ENCODE measurements at places on chromosomes 7 and 10. TPM values are rescaled to one million over a fixed set of nuclear protein-coding genes. Genes with fewer than 3 reads are reported as not detected.

Gene ZDHHC4
- 64.6 TPM for total RNA-seq

GRCh38 chr10:30422981-30423654, 10.9 kb upstream of the MAP3K8 start:
- peak overlapping the region; percentile 57 for H3K27ac ChIP-seq
- no peak overlapping the region for H3K4me3 ChIP-seq
- H3K27me3 ChIP-seq = no peaks in the 10 kb centered on the region
- DNase-seq = no peak

Gene CFAP70
- total RNA-seq = 4.7 TPM

GRCh38 chr7:123282181-123282580, 82.4 kb upstream of the SLC13A1 start:
- H3K4me3 ChIP-seq = no peak overlapping the region
- H3K36me3 ChIP-seq = no peaks in the 10 kb centered on the region
- no peaks in the 10 kb centered on the region for H3K4me1 ChIP-seq
- H3K27ac ChIP-seq = no peak overlapping the region
- DNase-seq = no peak

- H3K4me1 ChIP-seq = no peaks in the 10 kb centered on the region
- H3K36me3 ChIP-seq = no peaks in the 10 kb centered on the region
- H3K4me3 ChIP-seq = no peak overlapping the region
- H3K27me3 ChIP-seq = no peaks in the 10 kb centered on the region
Measured at GRCh38 chr7:82972135-82972534, 190.5 kb downstream of the PCLO start.

Gene LRIT1
- not detected for total RNA-seq

DNA sequence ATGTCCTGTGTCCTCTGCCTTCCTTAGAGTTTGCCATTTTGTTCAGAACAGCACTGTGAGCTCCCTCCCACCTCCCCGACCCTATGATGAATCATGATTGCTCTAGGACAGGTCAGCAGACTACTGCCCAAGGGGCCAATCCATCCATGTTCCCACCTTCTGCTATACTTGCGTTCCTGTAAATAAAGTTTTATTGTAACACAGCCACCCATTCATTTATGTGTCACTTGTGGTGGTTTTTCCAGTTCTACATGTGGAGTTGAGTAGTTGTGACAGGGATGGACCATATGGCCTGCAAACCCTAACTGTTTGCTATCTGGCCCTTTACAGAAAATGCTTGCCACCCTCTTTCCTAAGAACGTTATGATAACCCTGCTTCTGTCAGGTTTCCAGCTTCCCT, 387.8 kb downstream of the SDK1 start:
- no peak overlapping the region for H3K4me3 ChIP-seq
- H3K36me3 ChIP-seq = no peaks in the 10 kb centered on the region
- no peaks in the 10 kb centered on the region for H3K4me1 ChIP-seq

GRCh38 chr10:30728127-30728526, 98.6 kb upstream of the LYZL2 start:
- no peaks in the 10 kb centered on the region for H3K27me3 ChIP-seq
- no peak overlapping the region for H3K4me3 ChIP-seq
- peaks cover 12% of the 10 kb centered on the region for H3K4me1 ChIP-seq
- no peak overlapping the region for H3K27ac ChIP-seq
- no peak for DNase-seq

GRCh38 chr10:17488848-17489247, 34.5 kb upstream of the ST8SIA6 start:
- H3K4me3 ChIP-seq = no peak overlapping the region
- no peak overlapping the region for H3K27ac ChIP-seq
- H3K4me1 ChIP-seq = no peaks in the 10 kb centered on the region
- no peaks in the 10 kb centered on the region for H3K36me3 ChIP-seq

DNA sequence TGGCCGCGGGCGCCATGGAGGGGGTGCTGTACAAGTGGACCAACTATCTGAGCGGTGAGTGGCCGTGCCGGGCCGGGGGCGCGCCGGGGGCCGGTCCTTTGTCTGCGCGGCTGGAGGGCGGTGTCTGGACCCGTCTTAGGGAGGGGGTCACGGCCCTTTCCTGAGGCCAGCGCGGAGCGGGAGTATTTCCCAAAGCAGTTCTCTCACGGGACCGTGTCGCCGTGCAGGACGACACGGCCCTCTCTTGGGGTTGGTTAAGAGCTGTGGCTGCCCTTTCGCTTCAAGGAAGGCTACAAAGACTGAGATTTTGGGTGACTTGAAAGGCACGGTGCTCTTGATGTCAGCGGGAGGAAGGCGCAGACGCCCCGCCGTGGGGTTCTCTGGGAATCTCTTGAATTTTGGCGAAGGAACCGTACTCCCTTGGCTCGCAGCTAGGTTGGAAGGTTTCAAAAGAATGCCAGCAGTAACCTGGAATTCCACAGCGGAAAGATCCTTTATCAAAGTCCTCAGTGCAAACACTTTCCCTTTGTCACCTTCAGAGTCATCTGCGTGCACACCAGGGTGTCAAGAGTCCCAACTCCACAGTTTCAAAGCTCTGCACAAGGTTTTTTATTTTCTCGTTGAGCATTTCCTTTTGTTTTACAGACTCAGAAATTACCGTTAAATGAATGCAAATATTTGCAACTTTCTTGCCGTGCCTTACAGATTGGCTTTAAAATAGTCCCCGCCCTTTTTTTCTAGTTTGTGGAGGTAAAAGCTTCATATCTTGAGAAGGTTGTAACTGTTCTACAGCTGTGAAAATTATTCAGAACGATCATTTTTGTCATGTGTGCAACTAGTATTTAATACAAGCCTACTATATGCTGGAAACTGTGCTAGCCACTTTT, 780 bp downstream of the PLEKHA8 start:
- H3K4me3 ChIP-seq = peak overlapping the region; percentile 87
- no peaks in the 10 kb centered on the region for H3K4me1 ChIP-seq
- no peak for DNase-seq
- peak overlapping the region; percentile 89 for H3K27ac ChIP-seq

DNA sequence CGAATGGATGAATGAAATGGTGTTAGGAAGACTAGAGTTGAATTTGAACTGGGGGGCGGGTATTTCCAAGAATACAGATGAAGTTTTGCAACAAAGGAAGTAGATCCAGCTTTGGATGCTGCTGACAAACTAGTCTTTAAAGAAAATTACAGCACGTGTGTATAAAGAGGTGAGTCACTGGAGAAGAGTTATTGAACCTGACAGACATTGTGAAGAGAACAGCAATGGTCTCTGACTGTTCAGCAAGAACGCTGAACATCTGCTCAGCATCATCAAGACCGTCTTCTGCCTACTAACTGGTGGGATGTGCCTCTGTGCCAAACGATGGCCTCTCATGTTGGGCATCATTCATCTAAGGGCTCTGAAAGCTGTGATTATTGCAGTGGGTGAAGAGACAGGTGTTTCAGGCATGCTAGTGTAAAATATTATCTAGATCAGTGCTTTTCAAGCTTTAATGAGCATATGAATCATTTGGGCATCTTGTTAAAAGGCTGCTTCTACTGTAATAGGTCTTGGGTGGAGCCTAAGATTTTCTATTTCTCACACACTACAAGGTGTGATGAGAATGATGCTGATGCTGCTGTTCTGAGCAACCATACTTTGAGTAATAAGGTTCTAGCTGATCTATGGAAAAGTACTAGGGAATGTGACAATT, 291.3 kb downstream of the PTEN start:
- H3K4me1 ChIP-seq = no peaks in the 10 kb centered on the region
- H3K27me3 ChIP-seq = no peaks in the 10 kb centered on the region
- DNase-seq = no peak
- H3K36me3 ChIP-seq = no peaks in the 10 kb centered on the region

DNA sequence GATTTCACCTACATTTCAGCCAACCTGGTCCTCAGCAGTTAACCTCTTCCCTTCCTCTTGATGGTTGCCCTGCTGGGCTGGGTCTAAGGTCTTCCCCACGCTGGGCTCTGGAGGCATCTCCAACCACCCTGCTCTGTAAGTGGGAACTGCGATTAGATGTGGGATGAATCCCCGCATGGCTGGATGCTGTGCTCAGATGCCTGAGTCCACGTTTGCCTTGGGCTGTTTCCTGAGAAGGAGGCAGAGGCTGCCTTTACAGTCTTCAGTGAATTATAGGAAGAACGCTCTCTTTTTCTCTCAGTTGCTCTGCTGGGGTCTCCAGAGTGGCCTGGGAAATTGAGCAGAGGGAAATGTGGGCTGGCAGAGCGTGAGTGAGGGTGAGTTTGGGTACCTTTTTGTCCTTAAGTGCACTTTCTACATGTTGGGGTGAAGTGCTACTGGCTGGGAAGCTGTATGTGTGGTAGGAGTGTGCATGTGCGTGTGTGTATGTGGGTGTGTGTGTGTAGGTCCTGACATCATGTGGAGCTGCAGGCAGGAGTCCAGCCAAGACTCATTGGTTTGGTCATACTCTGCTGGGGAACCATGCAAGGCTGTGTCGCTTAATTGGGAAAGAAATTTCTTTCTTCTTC, 1.5 kb downstream of the GIMAP8 start:
- no peak for DNase-seq
- H3K27ac ChIP-seq = no peak overlapping the region
- no peaks in the 10 kb centered on the region for H3K27me3 ChIP-seq
- H3K4me3 ChIP-seq = peak overlapping the region; percentile 24

DNA sequence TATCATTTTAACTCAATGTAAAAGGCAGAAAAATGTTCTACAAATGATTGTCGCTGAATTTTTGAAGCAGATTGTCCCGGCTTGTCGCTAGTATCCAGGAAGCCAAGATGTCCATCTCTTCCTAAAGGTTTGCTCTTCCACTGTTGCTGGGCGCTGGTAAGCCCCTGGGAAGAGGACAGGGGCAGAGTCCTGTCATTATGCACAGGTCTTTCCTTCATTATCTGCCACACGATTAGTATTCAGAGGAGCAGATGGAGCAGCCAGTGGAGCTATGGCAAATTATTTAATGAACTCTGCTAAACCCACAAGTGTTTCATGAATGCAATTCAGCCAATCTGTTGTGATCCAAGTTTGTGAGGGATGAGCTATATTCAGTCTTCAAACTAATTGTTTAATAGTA, 499.1 kb upstream of the NRP1 start:
- H3K4me1 ChIP-seq = no peaks in the 10 kb centered on the region
- no peak overlapping the region for H3K4me3 ChIP-seq

- no peaks in the 10 kb centered on the region for H3K36me3 ChIP-seq
- H3K4me3 ChIP-seq = no peak overlapping the region
- no peak for DNase-seq
- H3K4me1 ChIP-seq = peaks cover 11% of the 10 kb centered on the region
- no peaks in the 10 kb centered on the region for H3K27me3 ChIP-seq
Measured at GRCh38 chr7:140476698-140477261, 2.5 kb downstream of the MKRN1 start.

Gene UTF1
- total RNA-seq = not detected

GRCh38 chr7:157318015-157318706, 18.6 kb upstream of the DNAJB6 start:
- no peak for DNase-seq
- H3K4me3 ChIP-seq = no peak overlapping the region
- H3K4me1 ChIP-seq = no peaks in the 10 kb centered on the region
- H3K27ac ChIP-seq = no peak overlapping the region
- H3K36me3 ChIP-seq = no peaks in the 10 kb centered on the region
- no peaks in the 10 kb centered on the region for H3K27me3 ChIP-seq

DNA sequence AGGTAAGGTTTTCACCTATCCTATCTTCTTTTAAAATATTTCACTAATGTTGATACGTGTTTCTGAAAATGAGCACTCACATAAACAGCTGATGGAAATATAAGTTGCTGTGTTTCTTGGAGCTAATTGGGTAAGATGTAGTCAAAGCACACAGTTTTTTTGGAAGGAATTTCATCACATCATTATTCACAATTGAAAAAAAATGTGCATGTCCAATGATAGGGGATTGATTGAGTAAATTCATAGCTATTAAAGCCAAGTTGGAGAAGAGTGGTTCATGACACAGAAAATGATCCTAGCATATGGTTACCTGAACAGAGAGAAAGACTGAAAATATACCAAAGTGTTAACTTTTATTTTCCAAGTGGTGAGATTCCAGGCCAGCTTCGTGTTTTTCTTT, 29.6 kb downstream of the GLI3 start:
- no peaks in the 10 kb centered on the region for H3K4me1 ChIP-seq
- H3K27me3 ChIP-seq = no peaks in the 10 kb centered on the region
- H3K4me3 ChIP-seq = no peak overlapping the region
- H3K27ac ChIP-seq = no peak overlapping the region
- DNase-seq = no peak

- no peak for DNase-seq
- peaks cover 7% of the 10 kb centered on the region for H3K4me1 ChIP-seq
- no peak overlapping the region for H3K4me3 ChIP-seq
- H3K27ac ChIP-seq = no peak overlapping the region
- no peaks in the 10 kb centered on the region for H3K27me3 ChIP-seq
Measured at GRCh38 chr10:60349426-60349825, 40.2 kb downstream of the ANK3 start.

DNA sequence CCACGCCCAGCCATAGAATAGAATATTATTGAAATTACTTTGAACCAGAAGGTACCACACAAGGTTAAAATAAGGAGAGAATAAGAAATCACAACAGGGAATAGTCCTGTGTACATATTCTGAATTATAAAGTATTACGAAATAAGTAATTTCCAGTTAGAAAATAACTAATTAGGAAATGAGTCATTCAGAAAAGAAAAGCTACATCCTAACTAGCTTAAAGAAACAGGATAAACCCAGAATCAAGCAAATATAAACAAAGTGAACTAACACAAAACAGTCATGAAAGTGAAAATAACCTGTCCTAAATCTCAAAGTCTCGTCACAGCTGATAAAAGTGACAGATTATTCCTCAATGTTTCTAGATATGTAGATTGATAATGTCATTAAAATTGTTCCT, 74.8 kb upstream of the NEBL start:
- no peak overlapping the region for H3K4me3 ChIP-seq
- no peak overlapping the region for H3K27ac ChIP-seq
- H3K36me3 ChIP-seq = no peaks in the 10 kb centered on the region
- no peaks in the 10 kb centered on the region for H3K4me1 ChIP-seq

Gene CYP2C8
- 1.8 TPM for total RNA-seq

- no peaks in the 10 kb centered on the region for H3K27me3 ChIP-seq
- no peaks in the 10 kb centered on the region for H3K4me1 ChIP-seq
- no peak for DNase-seq
Measured at GRCh38 chr10:97462309-97462708, 16.3 kb downstream of the ZDHHC16 start.

Data from spinal cord (tissue), 10 donors.